ENCODE measurements at places on chromosomes 5 and 9.

GRCh38 chr5:2178071-2178477, 295.3 kb upstream of the IRX4 start:
- H3K4me1 ChIP-seq = no peaks in the 10 kb centered on the region
- no peaks in the 10 kb centered on the region for H3K27me3 ChIP-seq
- DNase-seq = peak; percentile 53
- no peak overlapping the region for H3K27ac ChIP-seq

- H3K27ac ChIP-seq = no peak overlapping the region
- no peaks in the 10 kb centered on the region for H3K27me3 ChIP-seq
- H3K36me3 ChIP-seq = no peaks in the 10 kb centered on the region
- no peaks in the 10 kb centered on the region for H3K4me1 ChIP-seq
Observed at GRCh38 chr5:59097116-59097515, 514.2 kb downstream of the RAB3C start.

DNA sequence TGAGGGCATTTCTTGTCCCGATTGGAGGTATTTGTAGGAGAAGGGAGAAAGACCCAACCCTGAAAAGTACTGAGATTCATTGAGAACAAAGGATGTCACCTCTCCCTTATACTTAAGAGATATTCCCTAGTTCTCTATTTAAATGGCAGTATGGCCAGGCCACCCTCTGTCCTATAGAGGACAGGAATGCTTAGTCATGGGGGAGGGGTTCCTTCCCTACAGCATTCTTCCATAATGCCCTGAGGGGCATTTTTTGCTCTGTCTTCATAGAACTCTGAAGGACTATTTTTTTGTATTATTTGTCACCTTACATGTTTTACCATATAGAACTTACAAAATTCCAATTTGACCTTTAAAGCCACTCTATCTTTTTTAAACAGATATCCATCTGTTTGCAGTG, 176.3 kb downstream of the TMEM161B start:
- no peaks in the 10 kb centered on the region for H3K27me3 ChIP-seq
- H3K4me1 ChIP-seq = no peaks in the 10 kb centered on the region
- no peak overlapping the region for H3K4me3 ChIP-seq
- H3K36me3 ChIP-seq = no peaks in the 10 kb centered on the region

DNA sequence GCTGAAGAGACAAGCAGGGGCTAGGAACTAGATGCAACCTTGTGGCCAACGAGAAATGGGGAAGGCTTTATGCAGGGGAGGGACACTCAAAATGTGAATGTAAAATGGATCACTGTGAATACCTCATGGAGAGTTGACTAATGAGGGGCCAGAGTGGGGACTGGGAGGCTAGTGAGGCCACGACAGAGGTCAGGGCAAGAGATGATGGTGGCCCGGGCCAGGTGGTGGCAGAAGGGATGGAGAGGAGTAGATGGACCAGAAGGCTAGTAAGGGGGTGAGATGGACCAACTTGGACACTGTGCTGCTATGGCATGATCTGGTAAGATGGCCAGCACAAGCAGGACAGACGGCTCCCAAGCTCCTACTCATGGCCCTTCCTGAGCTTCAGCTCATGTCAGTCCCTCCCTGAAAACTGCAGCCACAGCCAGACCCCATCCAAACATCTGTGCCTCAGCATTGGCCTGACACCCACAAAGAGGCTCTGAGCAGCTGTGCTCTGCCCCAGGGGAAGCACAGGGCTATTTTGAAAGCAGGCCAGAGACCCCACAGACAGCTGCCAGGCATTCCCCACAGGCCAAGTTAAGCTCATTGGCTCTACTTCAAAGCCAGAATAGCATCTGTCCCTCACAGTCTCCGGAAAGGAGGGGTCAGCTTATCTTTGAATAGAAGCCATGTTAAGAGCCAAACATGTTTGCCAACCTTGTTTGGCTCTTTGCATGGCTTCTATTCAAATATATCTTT, 22.1 kb downstream of the P4HA2 start:
- H3K4me3 ChIP-seq = no peak overlapping the region
- H3K4me1 ChIP-seq = peaks cover 18% of the 10 kb centered on the region
- DNase-seq = no peak
- H3K27me3 ChIP-seq = no peaks in the 10 kb centered on the region

DNA sequence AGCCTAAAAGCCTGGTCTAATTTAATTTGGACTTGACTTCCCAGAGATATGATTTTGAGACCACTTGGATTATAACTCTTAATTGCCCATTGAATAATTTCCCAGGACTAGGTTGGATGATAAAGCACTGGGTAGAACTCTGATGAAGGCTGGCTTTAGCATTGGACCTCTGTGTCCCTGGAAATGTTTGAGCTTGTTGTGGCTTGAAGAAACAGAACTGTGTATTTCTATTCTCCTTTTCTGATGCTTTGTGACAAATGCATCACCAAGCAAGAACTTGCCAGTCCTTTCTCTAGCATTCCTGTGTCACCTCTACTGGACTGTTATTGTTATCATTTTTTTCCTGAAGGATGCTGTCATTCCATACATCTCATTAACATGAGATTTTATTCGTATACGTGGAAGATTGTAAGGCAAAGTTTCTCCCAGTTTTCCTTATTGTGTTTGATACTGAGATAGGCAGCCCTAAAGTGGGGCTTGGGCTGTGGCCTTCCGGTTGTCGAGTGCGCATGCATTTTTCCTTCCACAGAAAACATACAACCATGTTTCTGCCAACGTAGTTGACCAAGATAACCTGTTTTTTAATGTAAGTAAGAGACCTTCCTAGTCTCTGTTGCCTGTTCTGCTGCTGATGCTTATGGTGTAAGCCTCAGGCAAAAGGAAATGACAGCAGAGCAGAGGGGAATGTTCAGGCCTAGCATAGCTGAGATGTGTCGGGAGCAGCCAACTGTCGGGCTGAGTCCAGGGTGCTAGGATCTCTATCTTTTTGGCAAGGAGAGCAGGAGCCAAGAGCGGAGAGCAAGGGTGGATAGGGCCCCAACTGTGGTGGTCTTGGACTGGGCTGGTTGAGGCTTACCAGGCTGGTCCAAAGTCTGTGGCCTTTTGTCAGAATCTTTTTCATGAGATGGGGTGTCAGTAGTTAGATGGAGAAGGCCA, 2.3 kb downstream of the NTRK2 start:
- no peak for DNase-seq
- H3K4me1 ChIP-seq = peaks cover 43% of the 10 kb centered on the region
- H3K36me3 ChIP-seq = no peaks in the 10 kb centered on the region
- no peaks in the 10 kb centered on the region for H3K27me3 ChIP-seq

- no peaks in the 10 kb centered on the region for H3K4me1 ChIP-seq
- no peak overlapping the region for H3K27ac ChIP-seq
- no peaks in the 10 kb centered on the region for H3K36me3 ChIP-seq
- no peak overlapping the region for H3K4me3 ChIP-seq
Observed at GRCh38 chr9:16485160-16485559, 385.3 kb downstream of the BNC2 start.

GRCh38 chr9:76603448-76603895, 144.5 kb downstream of the GCNT1 start:
- no peak for DNase-seq
- no peak overlapping the region for H3K27ac ChIP-seq

- H3K36me3 ChIP-seq = peaks cover 39% of the 10 kb centered on the region
- no peak overlapping the region for H3K27ac ChIP-seq
- no peak overlapping the region for H3K4me3 ChIP-seq
- no peaks in the 10 kb centered on the region for H3K27me3 ChIP-seq
- DNase-seq = no peak
Observed at GRCh38 chr9:33924978-33925797, 108.2 kb downstream of the UBE2R2 start.

- H3K27ac ChIP-seq = peak overlapping the region; percentile 98
- no peak for DNase-seq
- H3K27me3 ChIP-seq = no peaks in the 10 kb centered on the region
- H3K4me1 ChIP-seq = no peaks in the 10 kb centered on the region
- H3K4me3 ChIP-seq = no peak overlapping the region
- no peaks in the 10 kb centered on the region for H3K36me3 ChIP-seq
Observed at GRCh38 chr5:132773601-132774355, 3.3 kb downstream of the SEPTIN8 start.

DNA sequence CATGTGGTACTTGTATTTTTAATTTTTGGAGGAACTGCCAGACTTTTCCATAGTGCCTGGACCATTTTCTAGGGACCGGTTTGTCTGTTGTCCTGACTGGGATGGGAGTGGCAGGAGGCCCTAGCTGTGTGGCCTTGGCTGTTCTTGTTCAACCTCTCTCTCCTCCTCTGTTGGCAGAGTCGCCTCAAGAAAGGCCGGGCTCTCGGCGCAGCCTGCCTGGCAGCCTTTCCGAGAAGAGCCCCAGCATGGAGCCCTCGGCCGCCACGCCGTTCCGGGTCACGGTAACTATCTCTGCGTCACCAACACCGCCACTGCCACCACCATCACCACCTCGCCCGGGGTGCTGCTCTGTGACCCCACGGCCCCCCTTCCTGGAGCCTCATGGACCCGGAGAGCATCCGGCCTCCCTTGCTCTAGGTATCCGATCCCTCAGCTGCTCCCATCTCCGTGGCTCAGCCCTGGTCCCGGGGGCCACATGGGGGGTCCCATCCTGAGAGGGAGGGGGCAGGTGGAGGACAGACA, 27.1 kb downstream of the DAB2IP start:
- no peak overlapping the region for H3K4me3 ChIP-seq
- DNase-seq = no peak
- H3K4me1 ChIP-seq = no peaks in the 10 kb centered on the region
- peaks cover 4% of the 10 kb centered on the region for H3K36me3 ChIP-seq

GRCh38 chr5:1526190-1526631, 2.5 kb upstream of the LPCAT1 start:
- H3K27ac ChIP-seq = no peak overlapping the region
- peaks cover 19% of the 10 kb centered on the region for H3K4me1 ChIP-seq
- DNase-seq = peak; percentile 12
- no peaks in the 10 kb centered on the region for H3K27me3 ChIP-seq

- H3K27me3 ChIP-seq = no peaks in the 10 kb centered on the region
- no peak overlapping the region for H3K27ac ChIP-seq
- no peak for DNase-seq
- peaks cover 13% of the 10 kb centered on the region for H3K36me3 ChIP-seq
- H3K4me1 ChIP-seq = no peaks in the 10 kb centered on the region
Observed at GRCh38 chr9:121822093-121823085, 171.0 kb downstream of the DAB2IP start.

- H3K27ac ChIP-seq = no peak overlapping the region
- H3K4me1 ChIP-seq = no peaks in the 10 kb centered on the region
- no peaks in the 10 kb centered on the region for H3K36me3 ChIP-seq
- no peaks in the 10 kb centered on the region for H3K27me3 ChIP-seq
- DNase-seq = no peak
Observed at GRCh38 chr9:6708732-6709131, 49.0 kb upstream of the KDM4C start.

GRCh38 chr9:17130291-17130690, 4.5 kb upstream of the CNTLN start:
- no peaks in the 10 kb centered on the region for H3K4me1 ChIP-seq
- H3K27ac ChIP-seq = no peak overlapping the region
- no peak for DNase-seq

- no peak overlapping the region for H3K27ac ChIP-seq
- H3K4me3 ChIP-seq = no peak overlapping the region
- H3K4me1 ChIP-seq = no peaks in the 10 kb centered on the region
- no peaks in the 10 kb centered on the region for H3K27me3 ChIP-seq
- DNase-seq = no peak
- no peaks in the 10 kb centered on the region for H3K36me3 ChIP-seq
Observed at GRCh38 chr9:84513473-84513872, 156.1 kb upstream of the NTRK2 start.

DNA sequence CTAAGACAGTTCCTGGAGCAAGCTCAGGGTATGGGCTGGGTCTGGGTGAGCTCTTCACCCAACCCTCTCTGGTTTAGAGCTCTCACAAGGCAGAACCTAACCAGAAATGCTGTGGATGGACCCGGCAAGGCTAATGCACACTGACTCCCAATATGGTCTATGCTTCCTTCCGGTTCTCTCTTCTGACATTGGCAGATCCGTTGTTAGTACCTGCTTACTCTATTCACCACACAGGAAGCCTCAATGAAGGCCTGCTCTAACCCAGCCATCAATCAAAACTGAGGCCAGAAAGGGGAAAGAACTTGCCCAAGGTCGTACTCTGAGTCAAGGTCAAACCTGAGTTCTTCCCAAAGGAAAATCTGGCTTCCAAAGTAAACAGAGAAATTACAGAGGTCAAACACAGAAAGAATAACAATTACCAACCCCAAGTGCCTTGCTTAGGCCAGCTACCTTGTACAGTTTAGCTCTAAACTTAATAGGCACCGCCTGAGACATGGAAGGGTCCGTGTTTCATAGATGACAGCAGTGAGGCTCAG, 46.0 kb upstream of the AKNA start:
- no peaks in the 10 kb centered on the region for H3K4me1 ChIP-seq
- no peaks in the 10 kb centered on the region for H3K36me3 ChIP-seq
- H3K4me3 ChIP-seq = no peak overlapping the region
- no peaks in the 10 kb centered on the region for H3K27me3 ChIP-seq
- H3K27ac ChIP-seq = no peak overlapping the region

DNA sequence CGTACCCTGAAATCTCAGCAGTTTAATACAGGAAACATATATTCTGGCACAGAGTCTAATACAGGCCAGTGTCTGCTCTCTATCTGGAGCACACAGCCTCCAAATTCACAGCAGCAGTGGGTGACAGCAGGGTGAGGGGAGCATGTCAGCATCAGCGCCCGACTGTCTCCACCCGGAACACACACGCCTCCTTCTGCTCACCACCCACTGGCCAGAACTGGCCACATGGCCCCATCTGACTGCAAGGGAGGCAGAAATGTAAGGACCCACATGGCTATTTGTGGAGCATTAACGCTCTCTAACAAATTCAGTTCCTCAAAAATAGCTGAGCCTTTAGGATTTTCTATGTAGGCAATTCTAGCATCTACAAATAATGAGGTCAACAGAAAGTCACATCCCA, 24.6 kb downstream of the UBE2QL1 start:
- no peaks in the 10 kb centered on the region for H3K27me3 ChIP-seq
- no peaks in the 10 kb centered on the region for H3K4me1 ChIP-seq
- H3K36me3 ChIP-seq = no peaks in the 10 kb centered on the region
- DNase-seq = no peak
- H3K27ac ChIP-seq = no peak overlapping the region
- H3K4me3 ChIP-seq = no peak overlapping the region

DNA sequence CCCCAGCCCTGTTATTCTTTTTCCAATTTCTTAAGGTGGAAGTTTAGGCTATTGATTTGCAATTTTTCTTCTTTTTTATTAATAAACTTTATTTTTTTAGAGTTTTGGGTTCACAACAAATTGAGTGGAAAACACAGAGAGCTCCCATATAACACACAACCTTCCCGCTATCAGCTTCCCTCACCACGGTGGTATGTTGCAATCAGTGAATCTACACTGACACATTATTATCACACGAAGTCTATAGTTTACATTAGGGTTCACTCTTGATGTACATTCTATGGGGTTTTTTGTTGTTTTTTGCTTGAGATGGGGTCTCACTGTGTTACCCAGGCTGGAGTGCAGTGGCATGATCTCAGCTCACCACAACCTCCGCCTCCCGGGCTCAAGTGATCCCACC, 4.8 kb upstream of the NFX1 start:
- no peak overlapping the region for H3K27ac ChIP-seq
- no peaks in the 10 kb centered on the region for H3K27me3 ChIP-seq
- peaks cover 18% of the 10 kb centered on the region for H3K4me1 ChIP-seq

GRCh38 chr5:55533521-55534435, 986 bp downstream of the PLPP1 start:
- peaks cover 55% of the 10 kb centered on the region for H3K4me1 ChIP-seq
- H3K27me3 ChIP-seq = no peaks in the 10 kb centered on the region
- peak overlapping the region; percentile 94 for H3K4me3 ChIP-seq
- DNase-seq = peak; percentile 42

Measured in tibial artery (tissue), 4 donors.